PC-3 (cell line): ENCODE measurements at places on chromosomes 5 and 9. TPM values are rescaled to one million over a fixed set of nuclear protein-coding genes. Genes with fewer than 3 reads are reported as not detected.

DNA sequence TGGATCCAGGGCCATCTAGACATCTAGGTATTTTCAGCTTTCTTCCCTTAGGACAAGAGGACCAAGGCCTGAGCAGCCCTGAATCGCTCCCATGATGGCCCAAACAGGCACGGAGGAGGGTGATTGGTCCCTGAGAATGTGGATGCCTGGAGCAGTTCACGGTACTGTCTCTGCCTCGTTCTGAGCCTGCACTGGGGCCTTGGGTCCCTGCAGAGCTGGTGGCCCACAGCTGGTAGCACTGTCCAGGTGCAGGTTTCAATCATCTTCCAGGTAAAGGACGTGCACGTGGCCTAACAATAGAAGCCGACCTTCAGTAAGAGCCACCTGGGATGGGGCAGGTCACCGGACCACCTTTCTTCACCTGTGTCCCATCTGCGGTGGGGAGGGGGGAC, 19.4 kb upstream of the FCN1 start:
- DNase-seq, result no peak

GRCh38 chr5:3593771-3594509, 1.7 kb upstream of the IRX1 start:
- no peak for DNase-seq

- DNase-seq, result no peak
These were observed 63.7 kb downstream of the MCTP1 start for GRCh38 chr5:95221234-95221633.

- DNase-seq, result no peak
These were observed 598 bp upstream of the TMED7 start for GRCh38 chr5:115626445-115626823.

- DNase-seq, result no peak
These were observed 49.7 kb downstream of the RECK start for GRCh38 chr9:36086442-36086841.

- DNase-seq, result no peak
These were observed 658.1 kb upstream of the ARRDC3 start for GRCh38 chr5:92041206-92041605.

DNA sequence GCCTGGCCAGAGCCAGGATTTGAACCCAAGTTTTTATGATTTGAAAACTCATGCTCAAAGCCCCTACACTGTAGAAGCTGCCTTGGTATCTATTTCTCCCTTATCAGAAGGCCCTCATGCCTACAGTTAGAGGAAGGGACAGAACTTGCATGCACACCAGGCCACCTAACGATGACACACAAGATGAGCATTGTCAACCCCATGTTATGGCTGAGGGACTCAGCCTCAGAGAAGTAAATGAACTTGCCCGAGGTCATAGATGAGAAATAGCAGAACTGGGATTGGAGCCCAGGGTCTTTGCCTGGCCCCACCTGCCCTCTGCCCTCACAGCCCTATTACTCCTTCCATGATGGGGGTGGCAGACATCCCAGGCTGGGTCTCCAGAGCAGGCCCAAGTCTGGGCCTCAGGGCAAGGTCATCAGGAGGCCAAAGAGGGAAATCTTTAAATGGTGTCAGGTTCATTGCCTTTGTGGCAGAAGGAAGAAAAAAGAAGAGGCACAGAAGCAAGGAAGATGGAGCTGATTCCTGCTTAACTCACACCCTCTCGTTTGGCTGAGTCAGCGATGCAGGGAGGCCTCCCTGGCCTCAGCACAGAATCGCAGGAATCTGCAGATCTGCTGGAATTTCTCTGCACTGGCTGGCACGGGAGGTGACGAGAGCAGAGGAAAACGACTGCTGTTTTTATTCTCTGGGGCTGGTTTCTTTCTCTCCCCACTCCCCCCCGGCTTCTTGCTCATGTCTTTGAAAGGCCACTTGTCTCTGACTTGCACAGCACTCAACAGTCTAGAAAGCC, 20.6 kb upstream of the CRB2 start:
- no peak for DNase-seq

GRCh38 chr9:90423661-90424193, 218.9 kb downstream of the DIRAS2 start:
- peak; percentile 52 for DNase-seq

DNA sequence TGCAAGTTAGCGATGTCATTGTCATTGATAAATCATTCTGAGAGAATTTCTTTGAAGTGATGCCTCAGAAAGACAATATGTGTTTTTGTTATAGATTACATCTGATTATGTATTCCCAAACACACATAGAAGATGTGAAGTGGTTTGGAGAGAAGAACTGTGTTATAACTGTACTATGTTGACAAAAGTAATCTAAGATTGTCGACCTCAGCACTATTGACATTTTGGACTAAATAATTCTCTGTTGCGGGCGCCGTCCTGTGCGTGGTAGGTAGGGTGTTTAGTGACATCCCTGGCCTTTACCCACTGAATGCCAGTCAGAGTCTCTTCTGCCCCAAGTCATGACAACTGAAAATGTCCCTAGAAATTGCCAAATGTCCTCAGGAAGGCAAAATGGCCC, 77.8 kb downstream of the CFAP90 start:
- DNase-seq, result no peak

DNA sequence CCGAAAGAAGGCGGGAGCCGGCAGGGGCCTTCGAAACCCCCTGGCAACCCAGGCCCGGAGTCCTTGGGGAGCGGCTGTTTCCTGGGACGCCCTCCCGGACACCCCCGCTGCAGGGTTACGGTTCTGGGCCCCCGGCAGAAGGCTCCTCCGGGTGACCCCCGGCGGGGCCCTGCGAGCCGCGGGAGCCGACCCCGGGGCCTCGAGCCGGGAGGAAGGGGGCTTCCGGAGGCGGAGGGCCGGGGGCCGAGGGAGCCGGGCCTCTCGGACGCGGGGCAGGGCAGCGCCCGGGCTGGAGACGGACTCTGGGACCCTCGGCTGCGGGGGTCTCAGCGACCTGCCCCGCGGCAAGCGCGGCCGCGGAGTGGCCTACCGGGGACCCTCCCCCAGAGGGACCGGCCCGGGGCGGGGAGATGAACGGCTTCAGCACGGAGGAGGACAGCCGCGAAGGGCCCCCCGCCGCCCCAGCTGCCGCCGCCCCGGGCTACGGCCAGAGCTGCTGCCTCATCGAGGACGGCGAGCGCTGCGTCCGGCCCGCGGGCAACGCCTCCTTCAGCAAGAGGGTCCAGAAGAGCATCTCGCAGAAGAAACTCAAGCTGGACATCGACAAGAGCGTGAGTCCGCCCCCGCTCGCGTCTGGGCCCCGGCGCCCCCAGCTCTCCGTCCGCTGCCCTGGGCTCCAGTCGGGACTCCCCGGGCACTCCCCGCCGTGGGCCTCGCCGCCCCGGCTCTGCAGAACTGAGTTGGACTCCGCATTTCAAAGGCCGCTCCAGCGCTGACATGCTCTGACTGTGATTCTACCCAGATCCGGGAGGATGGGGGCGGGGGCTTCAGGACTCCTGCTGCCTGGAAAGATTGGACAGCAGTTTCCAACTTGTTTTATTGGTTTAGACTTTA, 645 bp downstream of the SAP30L start:
- DNase-seq, result peak; percentile 43

DNA sequence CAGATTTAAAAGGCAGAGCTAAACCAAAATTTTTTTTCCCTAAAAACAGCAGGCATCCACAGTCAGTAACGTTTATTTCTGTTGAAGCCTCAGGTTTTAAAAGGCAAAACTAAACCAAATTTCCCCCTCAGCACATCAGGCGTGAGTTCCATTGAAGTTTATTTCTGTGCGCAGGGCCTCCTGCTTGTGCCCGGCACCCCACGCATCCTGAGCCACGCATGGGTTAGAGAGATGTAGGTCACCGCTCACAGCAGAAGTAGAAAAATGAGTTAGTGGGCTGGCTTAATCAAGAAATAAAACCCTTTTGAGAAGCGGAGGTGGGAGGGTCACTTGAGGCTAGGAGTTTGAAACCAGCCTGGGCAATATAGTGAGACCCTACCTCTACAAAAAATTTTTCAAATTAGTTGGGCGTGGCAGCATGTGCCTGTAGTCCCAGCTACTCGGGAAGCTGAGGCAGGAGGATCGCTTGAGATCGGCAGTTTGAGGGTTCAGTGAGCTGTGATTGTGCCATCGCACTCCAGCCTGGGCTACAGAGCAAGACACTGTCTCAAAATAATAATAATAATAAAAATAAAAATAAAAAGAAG, 75.6 kb upstream of the SPIN1 start:
- no peak for DNase-seq

DNA sequence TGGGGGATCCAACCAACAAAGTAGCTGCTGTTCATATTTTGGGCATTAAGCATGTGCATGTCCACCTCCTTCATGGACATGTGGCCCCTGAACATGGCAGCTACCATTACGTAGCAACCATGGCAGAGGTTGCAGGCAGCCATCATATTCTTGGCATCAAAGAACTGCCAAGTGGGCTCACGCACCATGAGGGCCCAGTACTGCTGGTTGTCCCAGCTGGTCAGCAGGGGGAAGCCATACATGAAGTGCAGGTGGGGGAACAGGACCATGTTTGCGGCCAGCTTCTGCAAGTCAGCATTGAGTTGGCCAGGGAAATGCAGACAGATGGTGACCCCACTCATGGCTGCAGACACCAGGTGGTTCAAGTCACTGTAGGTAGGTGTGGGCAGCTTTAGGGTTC, 9.5 kb downstream of the MTAP start:
- DNase-seq, result no peak

The SPINK4 gene
- total RNA-seq, result not detected in 2 replicates
